ENCODE measurements at places on chromosomes 5 and 9.

GRCh38 chr5:68343421-68343826, 127.9 kb downstream of the PIK3R1 start:
- no peak for DNase-seq

GRCh38 chr9:2725126-2725525, 7.8 kb downstream of the KCNV2 start:
- DNase-seq: no peak

- no peak for DNase-seq
Measured at GRCh38 chr5:130868186-130868840, 296.7 kb downstream of the HINT1 start.

- no peak for DNase-seq
Measured at GRCh38 chr5:73233053-73233460, 60.1 kb downstream of the TMEM174 start.

GRCh38 chr5:169583424-169584220, at the start of gene SPDL1:
Gene SPDL1 (plus strand): TSS chr5:169583773. CDS start chr5:169588417, 4,644 bp downstream.
- peak; percentile 98 for DNase-seq

DNA sequence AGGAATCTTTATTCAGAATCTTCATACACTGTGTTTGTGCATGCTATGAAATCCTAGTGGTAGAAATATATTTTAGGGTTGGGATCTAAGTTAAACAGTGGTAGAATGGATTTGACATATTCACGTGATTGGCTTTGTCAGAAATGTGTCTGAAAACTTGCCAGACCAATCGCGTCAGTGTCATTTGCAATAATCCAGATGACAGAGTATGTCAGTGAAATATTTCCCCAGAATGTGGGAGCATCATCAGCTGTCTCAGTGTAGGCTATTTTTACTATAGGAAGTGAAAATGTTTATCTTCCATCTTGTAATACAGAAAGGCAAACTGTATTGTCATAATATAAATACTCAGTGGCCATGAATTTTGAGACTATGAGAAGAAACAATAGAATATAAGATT, 220.6 kb upstream of the EDIL3 start:
- no peak for DNase-seq

GRCh38 chr9:113600871-113601614, 137.5 kb downstream of the RGS3 start:
- DNase-seq: no peak

DNA sequence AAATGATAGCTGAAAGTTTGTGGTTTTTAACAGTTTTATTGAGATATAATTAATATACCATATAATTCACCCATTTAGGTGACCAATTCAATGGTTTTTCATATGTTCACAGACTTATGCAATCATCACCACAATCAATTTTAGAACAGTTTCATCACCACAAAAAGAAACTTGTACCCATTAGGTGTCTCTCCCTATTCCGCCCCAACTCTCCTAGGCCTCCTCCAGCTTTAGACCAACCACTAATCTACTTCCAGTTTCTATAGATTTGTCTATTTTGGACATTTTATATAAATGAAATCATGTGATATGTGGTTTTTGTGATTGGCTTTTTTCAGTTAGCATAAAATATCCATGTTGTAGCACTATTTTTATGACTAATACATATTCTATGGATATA, 38.6 kb downstream of the YTHDC2 start:
- DNase-seq: no peak

GRCh38 chr5:147073098-147073497, 161.7 kb upstream of the STK32A start:
- no peak for DNase-seq

- no peak for DNase-seq
Measured at GRCh38 chr5:124173386-124173785, 573.1 kb downstream of the ZNF608 start.

GRCh38 chr5:175547842-175548241, 69.5 kb downstream of the SFXN1 start:
- DNase-seq: no peak

DNA sequence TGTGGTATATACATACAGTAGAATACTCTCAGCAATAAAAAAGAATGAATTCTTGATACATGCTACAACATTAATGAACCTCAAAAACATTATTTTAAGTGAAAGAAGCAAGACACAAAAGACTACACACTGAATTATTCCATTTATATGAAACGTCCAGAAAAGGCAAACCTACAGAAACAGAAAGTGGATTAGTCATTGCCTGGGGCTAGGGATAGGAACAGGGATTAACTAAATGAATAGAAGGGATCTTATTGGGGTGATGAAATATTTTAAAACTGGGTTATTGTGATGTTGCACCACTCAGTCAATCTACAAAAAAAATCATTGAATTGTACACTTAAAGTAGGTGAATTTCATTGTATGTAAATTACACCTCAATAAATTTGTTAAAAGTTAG, 326.7 kb downstream of the PIK3R1 start:
- DNase-seq: no peak

DNA sequence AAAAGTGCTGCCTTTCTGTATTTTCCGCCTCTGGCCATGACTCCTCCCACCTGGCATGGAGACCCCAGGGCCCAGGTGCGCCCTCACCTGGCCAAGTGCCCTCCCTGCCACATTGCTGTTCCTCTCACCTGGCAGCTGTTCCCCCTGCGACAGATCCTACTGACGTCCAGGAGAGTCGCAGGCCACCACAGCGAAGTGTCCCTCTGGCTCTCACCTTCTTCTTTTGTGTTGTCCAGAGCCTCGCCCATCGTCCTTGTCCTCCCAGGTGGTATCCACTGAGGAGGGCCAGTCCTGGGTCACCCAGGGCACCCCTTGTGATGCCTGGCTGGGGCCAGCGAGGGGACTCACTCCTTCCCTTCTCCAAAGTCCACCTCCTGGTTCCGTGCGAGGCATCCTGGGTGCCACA, 2.6 kb downstream of the NKD2 start:
- DNase-seq: no peak

DNA sequence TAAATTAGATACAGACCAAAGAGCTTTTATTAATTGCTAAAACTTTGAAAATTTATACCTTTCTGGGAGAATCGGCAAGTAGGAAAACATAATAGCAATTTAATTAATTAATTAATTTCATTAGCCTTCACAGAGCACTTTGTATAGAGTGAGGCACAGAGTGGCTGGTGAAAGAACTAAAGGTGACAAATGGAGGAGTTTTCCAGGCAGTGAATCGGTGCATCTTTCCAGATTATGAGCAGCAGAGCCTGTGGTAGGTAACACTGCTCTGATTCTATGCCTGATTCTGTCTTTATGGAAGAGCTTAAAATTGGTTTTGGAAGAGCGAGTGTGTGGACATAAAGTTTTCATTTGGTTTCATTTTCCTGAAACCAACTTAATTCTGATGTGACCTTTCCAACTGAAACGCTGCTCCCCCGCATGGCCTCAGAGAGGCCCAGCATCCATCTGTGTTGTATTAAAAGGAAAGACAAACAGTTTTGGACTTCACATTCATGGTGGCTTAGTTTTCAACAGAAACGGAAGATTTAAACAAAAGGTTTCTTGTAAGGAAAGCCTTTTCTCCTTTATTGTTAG, 188.9 kb upstream of the RPS23 start:
- DNase-seq: no peak
